NCI-H1092 (cell line): ENCODE measurements at places on chromosomes 4 and X.

GRCh38 chrX:116417214-116417613 lies 19.2 kb upstream of the SLC6A14 start:
- DNase-seq = no peak

DNA sequence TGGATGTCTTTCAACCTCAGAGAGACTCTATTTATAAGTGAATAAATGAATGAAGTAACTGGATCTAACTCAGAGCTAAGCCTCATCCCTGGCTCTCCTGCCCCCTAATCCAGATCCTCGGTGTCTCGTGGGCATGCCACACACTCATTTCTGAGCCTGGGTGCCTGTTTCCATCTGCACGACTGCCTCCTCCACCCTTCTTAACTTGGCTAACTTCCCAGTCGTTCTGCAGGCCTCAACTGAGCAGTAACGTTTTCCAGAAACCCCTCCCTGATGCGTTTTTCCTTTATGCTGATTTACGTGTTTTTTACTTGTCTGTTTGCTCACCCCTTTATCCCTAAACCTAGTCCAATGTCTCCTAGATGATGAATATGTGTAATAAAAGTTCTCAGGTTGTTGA lies 186.9 kb upstream of the HS3ST1 start:
- DNase-seq = peak; percentile 6

GRCh38 chr4:20589436-20589835 lies 110.8 kb upstream of the PACRGL start:
- no peak for DNase-seq

DNA sequence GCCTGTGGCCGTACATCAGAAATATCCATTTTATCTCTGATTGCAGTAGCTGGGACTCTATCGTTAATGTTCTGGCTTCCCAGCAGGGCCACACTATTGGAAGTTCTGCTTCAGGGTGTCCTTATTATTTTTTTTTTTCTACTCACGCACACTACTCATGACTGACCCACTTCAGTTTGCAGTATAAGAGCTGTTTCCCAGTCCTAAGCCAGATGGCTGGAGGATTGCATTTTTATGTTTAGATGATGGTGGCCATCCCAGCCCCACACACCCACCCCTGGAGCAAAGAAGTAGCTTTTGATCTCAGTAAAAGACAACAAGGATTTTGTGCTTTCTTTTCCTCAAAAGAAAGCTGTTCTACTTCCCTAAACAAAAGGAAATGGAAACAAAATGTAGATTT lies 557.0 kb upstream of the GALNTL6 start:
- DNase-seq = no peak

- no peak for DNase-seq
Observed at GRCh38 chr4:162241857-162242256, 78.1 kb upstream of the FSTL5 start.

DNA sequence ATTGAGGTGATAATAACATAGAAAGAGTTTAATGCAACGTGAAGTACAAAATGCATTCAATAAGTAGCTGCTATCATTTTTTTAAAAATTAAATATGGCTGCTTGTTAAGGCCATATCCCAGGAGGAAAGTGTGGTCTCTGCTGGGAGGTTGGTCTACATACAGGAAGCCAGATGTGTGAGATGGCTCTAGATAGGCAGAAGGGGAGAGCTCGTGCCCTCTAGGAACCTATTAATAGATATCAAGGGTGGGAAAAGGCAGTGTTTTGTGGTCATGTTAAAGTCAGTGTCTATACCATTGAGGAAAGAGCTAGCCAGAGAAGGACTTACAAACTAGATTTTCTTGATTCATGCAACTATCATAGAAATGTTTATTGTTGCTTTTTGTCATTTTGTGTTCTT lies 140.5 kb downstream of the KLHL8 start:
- DNase-seq = no peak

DNA sequence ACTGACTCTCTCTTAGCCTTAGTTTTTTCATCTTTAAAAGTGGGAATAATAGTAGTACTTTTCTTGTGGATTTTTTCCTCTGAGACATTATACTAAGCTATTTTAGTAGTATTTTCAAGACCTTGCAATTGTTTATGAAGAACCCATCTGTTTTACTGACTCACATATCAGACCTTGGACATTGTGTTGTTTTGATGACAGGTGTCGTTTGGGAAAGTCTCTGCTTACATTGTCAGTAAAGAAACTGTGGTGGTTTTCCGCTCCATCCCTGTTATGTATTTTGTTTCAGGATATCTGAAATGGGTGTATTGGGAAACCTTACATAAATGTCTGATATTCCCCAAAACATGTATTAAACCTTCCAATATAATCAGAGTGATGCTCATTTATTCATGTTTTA lies 92.2 kb downstream of the STIM2 start:
- DNase-seq = no peak

- no peak for DNase-seq
Observed at GRCh38 chr4:103011378-103012025, 8.0 kb downstream of the SLC9B1 start.

DNA sequence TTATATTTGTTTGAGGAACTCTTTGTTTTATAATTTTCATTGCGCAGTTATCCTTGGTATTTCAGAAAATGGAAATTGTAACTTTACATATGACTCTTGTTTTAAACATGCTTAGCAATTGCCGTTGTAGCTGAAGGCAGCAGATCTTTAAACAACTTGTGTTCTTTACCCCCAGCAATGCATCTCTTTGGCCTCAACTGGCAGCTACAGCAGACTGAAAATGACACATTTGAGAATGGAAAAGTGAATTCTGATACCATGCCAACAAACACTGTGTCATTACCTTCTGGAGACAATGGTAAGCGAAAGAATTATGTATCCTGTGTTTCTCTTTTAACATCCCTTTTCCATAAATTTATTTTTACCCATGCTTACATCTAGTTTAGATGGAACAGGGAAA lies 263.6 kb downstream of the DCTD start:
- DNase-seq = no peak

GRCh38 chr4:39976945-39977488 lies 694 bp downstream of the PDS5A start:
- peak; percentile 17 for DNase-seq

DNA sequence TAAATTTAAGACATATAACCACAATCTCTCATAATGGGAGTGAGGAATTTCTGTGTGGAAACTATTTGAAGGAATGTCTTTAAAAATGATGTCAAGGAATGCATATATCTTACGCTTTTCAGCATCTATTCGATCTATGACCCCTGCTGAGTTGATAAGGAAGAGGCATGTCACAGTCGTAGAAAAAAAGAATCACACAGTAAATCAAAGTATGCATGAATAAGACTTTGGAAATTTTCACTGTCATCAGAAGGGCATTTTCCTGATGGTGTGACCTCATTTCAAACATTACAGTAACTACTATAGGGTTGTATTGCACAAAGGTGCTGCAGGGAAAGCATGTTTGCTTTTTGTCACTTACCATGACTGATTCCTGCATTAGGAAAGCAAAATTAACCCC lies 41.5 kb downstream of the REELD1 start:
- no peak for DNase-seq

DNA sequence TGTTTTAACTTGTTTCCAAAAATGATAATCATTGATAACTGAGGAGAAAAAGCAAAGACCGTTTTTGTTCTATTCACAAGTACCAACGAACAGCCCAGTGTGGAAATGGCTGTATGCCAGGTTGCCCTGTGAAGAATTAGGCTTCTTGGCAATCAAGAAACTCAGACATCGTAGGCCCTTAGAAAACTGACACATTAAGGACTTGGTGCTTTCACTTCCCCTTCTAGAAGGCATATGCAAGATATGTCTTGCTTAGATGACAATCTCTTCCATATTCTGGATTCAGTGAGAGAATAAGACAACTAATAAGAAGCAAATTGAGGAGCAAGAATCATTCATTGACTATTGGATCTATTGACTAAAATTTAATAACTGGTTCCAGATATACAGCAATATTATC lies 56.6 kb downstream of the ANAPC10 start:
- DNase-seq = no peak

- no peak for DNase-seq
Observed at GRCh38 chrX:19535476-19535875, 20.2 kb upstream of the MAP3K15 start.

DNA sequence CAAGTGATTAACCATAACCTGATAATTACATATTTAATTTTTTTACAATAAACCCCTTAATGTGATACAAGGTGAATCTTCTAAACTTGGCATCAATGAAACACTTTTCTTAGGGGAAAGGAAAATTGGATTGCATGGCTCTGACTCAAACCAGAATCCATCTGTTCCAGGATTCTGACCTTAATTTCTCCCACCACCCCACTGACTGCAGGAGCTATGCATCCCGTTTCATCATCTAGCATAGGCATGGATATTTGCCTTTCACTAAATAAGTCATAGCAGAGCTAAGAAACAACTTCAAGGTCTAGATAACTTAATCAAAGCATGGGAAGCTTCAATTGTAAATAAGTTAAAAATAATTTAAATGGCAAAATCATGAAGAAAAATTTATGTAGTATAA lies 156.3 kb downstream of the BTC start:
- no peak for DNase-seq
